ENCODE measurements at places on chromosomes 7 and 10. TPM values are rescaled to one million over a fixed set of nuclear protein-coding genes. Genes with fewer than 3 reads are reported as not detected.

The ITIH2 gene
- total RNA-seq = 0.11 TPM

The TMEM213 gene
- not detected for total RNA-seq

The PTER gene
- 28.1 TPM for total RNA-seq

The COL26A1 gene
- total RNA-seq = 0.22 TPM

The EPHB6 gene
- total RNA-seq = 0.32 TPM

The CRTAC1 gene
- 5.8 TPM for total RNA-seq

The ACBD7 gene
- total RNA-seq = 2.4 TPM

The PNLIP gene
- not detected for total RNA-seq

The LCOR gene
- 23.7 TPM for total RNA-seq

The GNGT1 gene
- total RNA-seq = not detected

The IFIT1 gene
- total RNA-seq = 33.3 TPM

The TUBB8 gene
- not detected for total RNA-seq

The NSUN5 gene
- total RNA-seq = 15.0 TPM

The KCNMA1 gene
- 145 TPM for total RNA-seq

The MYL10 gene
- total RNA-seq = not detected

The ITPRID1 gene
- not detected for total RNA-seq

The CALY gene
- total RNA-seq = not detected

The HOXA9 gene
- total RNA-seq = 29.9 TPM

The CUEDC2 gene
- 48.1 TPM for total RNA-seq

The GPR158 gene
- total RNA-seq = 0.13 TPM

The FZD8 gene
- total RNA-seq = 31.1 TPM

The PRRT4 gene
- total RNA-seq = 0.11 TPM

The DDC gene
- total RNA-seq = not detected

The FRMD4A gene
- total RNA-seq = 4.6 TPM

The RELN gene
- under 0.01 TPM for total RNA-seq

The UNCX gene
- total RNA-seq = not detected

The SPDYE2B gene
- total RNA-seq = not detected

The LEP gene
- total RNA-seq = 0.11 TPM

The RBP3 gene
- total RNA-seq = not detected

The IRF5 gene
- total RNA-seq = 0.22 TPM

The ZPBP gene
- not detected for total RNA-seq

The ORC5 gene
- 27.7 TPM for total RNA-seq

The HOXA1 gene
- 0.65 TPM for total RNA-seq

Measured in articular chondrocyte of knee joint (primary cell).